Activated T-helper 1 cell treated with anti-CD3 and anti-CD28 coated beads, Interleukin-2, amount 50 U/mL, for 16 hours (primary cell): ENCODE measurements at places on chromosomes 3 and 15.

- DNase-seq = no peak
These were observed 91.8 kb downstream of the THBS1 start for GRCh38 chr15:39672666-39673065.

- DNase-seq = no peak
These were observed 292.3 kb upstream of the STT3B start for GRCh38 chr3:31240466-31240865.

DNA sequence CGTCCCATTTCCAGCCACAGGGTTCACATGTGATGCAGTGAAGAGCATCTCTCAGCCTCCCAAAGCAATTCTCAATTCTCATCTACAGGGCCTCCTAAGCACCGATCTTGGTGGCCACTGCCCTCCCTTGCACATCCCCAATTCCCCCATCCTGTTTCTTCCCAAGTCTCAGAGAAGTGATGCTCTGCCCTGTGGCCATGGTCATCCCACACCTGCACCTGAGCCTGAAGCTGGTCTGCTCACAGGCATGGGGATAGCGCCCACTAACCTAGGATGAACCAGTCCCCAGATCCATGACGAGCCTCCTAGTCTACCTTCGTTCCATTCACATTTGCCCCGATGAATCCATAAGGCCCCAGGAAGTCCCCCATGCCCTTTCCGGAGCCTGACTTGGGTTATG is 201.5 kb downstream of the UACA start:
- DNase-seq = no peak

- no peak for DNase-seq
These were observed 16.7 kb upstream of the TBL1XR1 start for GRCh38 chr3:177213801-177214535.

- no peak for DNase-seq
These were observed 19.8 kb upstream of the FGF12 start for GRCh38 chr3:192747145-192747544.

GRCh38 chr3:48565591-48566400 is 2.2 kb upstream of the UCN2 start:
- no peak for DNase-seq

DNA sequence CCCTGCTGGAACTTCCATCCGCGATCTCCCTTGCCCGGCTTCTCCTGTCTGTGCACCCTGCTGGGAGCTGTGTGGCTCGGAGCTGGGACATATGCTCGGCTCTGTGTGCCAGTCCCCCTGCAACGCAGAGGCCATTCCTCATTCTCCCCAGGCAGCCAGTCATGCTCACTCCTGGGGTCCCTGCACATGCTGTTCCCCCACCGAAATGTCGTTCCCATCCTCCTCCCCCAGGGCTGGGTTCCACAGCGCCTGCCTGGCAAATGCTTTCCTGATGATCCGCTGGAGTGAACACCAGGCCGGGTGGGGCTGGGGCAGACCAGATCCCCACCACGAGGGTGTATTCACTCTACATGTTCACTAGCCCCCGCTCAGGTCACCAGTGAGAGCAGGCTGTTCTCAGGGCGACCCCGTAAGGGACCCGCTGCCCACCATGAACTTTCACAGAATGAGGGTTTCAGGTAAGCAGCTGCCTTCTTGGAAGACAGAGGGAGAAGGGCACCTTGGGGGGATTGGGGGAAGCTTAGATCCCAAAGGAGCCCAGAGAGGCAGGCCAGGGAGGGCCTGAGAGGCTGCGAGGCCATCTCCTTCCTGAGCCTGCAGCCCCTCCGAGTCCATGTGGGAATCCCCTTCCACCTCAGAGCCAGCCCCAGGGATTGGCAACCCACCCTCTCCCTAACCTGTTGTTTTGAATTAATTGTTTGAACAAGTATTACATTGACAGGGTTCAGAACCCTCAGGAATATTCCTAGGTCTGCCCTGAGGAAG is 88.7 kb upstream of the IQSEC1 start:
- no peak for DNase-seq

- DNase-seq = no peak
These were observed 146.1 kb upstream of the THBS1 start for GRCh38 chr15:39434751-39435238.

DNA sequence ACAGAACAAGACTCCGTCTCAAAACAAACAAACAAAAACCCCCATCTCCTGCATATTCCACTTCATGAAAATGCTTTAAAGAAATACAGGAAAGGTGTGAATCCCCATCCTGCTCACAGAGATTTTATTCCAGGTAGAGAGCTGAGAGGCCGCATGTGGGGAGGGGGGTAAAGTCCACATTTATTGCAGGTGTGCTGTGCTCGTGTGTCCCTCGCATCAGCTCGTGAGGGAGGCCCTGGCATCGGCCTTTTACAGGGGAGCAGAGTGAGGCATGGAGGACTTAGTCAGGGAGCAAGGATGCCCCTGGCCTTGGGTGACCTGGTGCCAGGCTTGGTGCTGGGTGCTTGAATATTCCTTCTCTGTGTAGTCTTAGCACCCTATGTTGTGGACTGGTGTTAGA is 413.5 kb upstream of the C2CD4B start:
- no peak for DNase-seq

GRCh38 chr15:76718863-76719262 is 186.3 kb downstream of the SCAPER start:
- DNase-seq = no peak
